Activated CD8-positive, alpha-beta memory T cell treated with anti-CD3 and anti-CD28 coated beads for 4 hours (primary cell): ENCODE measurements at places on chromosomes 1 and 21.

DNA sequence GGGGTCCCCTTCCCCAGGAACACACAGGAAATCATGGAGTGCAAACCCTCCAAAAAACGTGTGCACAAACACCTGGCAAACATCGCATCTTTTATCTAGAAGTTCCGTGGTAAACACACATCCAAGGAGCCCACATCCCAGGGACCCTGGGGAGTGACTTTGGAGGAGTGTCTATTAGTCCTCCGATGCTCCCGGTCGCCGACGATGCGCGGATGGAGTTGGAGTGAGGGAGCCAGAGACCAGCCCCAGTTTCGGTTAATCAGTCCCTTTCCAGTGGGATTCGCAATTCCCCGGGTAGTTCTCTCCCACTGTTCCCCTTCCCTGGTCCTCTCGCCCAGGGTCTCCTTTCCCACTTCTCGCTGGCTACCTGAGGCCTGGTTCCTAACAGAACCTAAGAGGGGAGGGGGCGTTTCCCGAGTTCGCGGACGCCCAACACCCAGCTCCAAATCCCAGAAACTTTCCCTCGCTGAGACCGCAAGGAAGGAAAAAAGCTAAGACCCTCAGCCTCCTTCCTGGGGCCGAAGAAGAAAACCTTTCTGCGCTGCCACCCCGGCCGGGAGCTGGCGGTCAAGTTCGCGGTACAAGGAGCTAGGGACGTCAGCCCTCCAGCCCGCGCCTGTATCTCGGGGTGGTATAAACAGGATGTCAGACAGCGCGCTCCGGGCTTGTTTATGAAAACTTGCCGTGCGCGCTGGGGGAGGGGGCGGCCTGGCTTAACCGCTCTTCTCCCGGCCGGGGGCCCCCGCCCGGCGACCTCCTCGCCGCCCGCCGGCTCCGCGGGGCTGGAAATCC lies 787 bp downstream of the JAK1 start:
- DNase-seq = peak; percentile 42

- DNase-seq = no peak
These were observed 118.6 kb downstream of the AKT3 start for GRCh38 chr1:243731301-243731891.

GRCh38 chr1:8879922-8880676 lies 1.6 kb upstream of the ENO1 start:
- no peak for DNase-seq

DNA sequence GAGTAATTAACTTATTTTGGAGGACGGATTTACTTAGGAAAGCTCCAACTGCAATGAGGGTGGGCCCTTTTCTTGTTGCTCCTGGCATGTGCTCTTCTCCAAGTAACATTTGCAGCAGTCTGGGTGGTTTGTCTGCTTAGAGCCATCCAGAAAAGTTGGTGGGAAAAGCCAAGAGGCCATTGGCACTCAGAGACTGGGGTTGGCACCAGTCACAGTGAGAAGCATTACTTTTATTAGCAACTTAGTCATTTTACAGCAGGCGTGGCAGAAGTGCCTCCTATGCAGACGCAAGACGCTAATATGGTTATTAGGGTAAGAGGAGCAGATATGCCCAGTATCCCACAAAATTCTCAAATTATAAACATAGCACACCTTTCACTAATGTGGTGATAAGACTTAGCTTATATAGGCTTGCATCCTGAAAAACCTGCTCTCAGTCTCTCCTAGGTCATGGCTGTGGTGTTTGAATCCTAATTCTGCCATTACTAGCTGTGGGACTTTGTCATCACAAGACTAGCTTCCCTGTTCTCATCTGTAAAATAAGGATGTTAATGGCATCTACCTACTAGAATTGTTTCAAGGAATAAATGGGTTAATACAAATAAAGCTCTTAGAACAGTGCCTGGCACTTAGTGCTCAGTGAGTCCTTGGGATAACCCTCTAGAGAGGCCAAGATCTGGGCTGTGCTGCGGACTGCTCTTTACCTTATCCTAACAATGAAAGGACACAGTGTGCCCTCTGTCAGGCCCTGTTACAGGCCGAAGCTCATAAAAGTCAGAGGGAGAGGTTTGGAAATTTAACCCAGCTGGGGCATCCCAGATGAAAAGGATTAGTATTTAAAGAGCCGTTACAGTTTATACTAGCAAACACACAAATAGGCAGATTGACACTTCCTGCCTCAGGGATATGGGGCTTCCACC lies 154.6 kb downstream of the ROR1 start:
- no peak for DNase-seq

DNA sequence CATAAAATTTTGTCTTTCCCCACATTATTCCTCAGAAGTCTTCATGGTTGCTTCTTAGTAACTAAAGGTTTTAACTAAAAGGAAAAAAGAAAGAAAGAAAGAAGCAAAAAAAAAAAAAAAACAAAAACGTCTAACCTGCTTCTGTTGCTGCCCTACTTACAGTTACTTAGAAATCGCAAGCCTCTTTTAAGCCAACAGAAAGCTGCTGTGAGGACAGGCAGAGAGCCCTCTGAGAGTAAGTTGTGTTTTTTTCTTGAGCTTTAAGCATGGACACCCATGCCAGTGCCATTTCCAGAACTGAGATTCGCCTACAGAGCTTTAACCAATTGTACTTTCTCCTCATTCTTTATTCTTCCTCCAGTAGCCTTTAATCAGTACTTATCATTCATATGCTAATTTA lies 25.6 kb upstream of the RGS1 start:
- DNase-seq = no peak

- DNase-seq = peak; percentile 22
These were observed 13.0 kb downstream of the CHIT1 start for GRCh38 chr1:203216274-203217138.

- no peak for DNase-seq
These were observed 85.0 kb downstream of the PCP4 start for GRCh38 chr21:39952265-39952664.

GRCh38 chr1:165891111-165891860 lies 63.9 kb downstream of the UCK2 start:
- DNase-seq = no peak

DNA sequence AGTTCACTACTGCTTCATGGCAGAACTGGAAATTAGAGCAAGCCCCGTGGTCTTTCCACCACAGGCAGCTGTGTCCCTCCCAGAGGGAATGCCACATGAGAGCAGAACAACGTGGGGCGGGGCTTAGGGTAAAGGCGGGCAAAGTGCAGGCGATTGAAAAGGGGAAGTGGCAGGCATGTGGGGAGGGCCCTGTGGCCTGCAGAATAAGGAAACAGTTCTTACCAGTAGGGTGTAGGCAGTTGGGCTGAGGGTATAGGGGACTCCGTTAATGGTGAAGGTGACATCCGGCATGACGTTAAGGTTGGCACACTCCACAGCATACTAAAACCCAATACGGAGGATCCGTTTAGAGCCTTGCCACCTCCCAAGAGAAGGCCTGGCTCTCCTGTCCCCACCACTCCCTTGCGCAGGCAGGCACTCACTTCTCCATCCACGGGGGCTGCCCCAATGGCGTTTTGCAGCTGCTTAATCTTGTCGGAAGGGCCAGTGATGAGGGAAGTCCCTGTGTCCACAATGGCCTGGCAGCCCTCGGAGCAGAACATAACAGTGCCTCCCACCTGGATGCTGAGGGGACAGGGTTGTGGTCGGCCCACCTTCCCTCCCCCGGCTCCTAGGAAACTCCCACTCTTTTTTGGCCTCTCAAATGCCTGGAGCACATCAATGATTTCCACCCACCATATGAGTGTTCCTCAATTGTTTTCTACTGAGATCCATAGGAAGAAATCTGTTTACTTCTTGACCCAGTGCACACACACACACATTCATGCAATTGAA lies 9.1 kb upstream of the RAB7B start:
- DNase-seq = no peak

DNA sequence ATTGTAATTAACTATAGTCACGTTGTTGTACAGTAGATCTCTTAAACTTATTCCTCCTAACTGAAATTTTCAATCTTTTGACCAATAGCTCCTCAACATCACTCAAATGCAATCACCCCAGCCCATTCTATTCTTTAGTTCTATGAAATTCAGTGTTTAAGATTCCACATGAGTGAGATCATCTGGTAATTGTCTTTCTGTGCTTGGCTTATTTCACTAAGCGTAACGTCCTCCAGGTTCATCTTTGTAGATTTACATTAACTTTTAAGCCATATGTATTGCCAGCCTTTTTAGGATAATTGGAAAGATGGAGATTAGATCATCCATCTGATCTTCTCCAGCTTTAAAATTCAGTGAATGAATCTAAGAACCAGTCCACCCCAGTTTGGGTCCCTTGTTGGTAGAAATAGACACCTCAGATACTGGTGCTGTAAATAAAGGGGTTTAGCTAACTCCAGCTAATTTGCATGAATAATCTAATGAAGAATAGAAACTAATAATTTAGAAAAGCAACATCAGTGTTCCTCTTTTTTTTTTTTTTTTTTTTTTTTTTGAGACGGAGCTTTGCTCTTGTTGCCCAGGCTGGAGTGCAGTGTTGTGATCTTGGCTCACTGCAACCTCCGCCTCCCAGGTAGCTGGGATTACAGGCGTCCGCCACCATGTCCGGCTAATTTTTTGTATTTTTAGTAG lies 7.0 kb downstream of the S100A10 start:
- DNase-seq = no peak

DNA sequence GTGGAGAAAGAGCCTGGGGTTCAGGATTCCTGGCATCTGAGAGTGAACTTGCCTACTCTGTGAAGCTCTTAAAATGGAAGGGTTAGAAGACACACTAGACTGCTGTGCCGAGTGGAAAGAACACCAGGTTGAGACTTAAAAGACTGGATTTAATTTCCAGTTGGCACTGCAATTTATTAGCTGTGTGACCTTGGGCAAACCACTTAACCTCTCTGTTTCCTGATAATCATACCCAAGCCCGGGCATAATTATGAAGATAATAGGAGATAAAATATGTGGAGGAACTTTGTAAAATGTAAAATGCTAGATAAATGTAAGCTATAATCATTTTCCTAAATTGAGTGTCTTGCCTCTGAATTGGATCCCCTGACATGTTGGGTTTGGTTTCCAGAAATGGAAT lies 4.7 kb upstream of the LHX4 start:
- no peak for DNase-seq

GRCh38 chr1:243294723-243295121 lies 38.9 kb downstream of the SDCCAG8 start:
- DNase-seq = no peak

GRCh38 chr1:231217056-231217455 lies 24.0 kb upstream of the GNPAT start:
- no peak for DNase-seq

GRCh38 chr1:46281021-46281420 lies 22.4 kb downstream of the LRRC41 start:
- no peak for DNase-seq

- no peak for DNase-seq
These were observed 76.2 kb downstream of the DISC1 start for GRCh38 chr1:231702804-231703203.

- DNase-seq = no peak
These were observed 463.0 kb downstream of the SIPA1L2 start for GRCh38 chr1:232166942-232167341.

DNA sequence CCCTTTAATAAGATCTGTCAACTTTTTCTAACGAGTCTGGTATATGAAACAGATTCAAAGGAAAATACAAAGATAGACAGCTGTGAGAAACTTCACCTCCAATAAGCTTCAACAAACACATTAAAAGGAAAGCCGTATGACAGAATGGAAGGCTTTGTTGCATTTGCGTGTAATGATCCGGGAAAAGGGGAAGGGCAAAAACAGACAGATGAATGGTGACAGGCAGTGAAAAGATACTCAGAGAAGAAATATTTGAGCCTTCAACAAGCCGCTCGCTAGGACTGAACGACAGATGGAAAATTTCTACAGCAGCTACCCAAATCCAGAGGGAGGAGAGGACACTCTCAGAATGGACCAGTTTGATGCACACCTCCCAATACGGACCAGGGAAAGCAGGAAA lies 14.9 kb downstream of the COPA start:
- DNase-seq = no peak

DNA sequence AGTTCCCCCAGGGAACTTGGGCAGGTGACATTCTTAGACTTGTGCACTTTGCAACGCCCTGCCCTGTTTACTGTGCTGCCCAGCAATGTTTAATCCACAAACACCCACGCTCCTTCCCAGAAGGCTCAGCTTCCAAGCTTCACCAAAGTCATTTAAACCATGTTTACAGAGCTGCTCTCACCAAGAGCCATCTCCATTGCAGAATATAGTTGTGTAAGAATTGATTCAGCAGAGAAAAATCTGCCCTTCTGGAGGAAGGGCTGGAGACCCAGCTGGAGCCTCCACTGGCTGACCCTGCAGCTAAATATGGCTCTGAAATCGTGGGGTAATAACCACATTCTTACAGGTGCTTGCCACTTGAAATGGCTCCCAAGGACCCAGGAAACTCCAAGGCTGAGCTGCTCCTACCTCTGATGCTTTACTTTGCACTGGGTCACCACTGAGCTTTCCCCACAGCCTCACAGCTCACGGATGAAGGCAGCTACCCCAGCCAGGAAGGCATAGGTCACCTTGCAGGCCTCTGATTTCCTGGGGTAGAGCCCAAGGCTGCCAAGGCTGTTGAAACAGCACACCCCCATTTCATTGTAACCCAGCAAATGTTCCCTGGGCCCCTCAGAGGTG lies 8.7 kb downstream of the CAPN2 start:
- DNase-seq = no peak

DNA sequence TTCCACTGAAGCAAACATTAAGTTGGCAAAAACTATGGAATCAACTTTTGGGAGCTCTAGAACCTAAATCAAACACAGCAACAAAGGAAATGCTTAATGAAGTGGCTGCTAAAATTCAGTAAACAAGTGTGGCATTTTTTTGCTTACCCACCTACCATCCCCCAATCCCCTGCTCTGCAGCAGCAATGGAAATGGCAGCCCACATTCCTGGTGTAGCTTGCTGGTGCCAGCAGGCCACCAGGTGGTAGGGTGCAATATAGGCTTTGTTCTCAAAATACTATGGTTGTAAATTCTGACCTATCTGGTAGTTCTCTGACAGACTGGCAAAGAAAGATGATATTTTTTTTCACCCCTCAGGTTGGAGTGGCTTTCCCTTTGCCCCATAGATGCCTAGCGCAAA lies 42.8 kb downstream of the SHCBP1L start:
- no peak for DNase-seq

GRCh38 chr1:114756009-114756892 lies 1.5 kb downstream of the CSDE1 start:
- no peak for DNase-seq

DNA sequence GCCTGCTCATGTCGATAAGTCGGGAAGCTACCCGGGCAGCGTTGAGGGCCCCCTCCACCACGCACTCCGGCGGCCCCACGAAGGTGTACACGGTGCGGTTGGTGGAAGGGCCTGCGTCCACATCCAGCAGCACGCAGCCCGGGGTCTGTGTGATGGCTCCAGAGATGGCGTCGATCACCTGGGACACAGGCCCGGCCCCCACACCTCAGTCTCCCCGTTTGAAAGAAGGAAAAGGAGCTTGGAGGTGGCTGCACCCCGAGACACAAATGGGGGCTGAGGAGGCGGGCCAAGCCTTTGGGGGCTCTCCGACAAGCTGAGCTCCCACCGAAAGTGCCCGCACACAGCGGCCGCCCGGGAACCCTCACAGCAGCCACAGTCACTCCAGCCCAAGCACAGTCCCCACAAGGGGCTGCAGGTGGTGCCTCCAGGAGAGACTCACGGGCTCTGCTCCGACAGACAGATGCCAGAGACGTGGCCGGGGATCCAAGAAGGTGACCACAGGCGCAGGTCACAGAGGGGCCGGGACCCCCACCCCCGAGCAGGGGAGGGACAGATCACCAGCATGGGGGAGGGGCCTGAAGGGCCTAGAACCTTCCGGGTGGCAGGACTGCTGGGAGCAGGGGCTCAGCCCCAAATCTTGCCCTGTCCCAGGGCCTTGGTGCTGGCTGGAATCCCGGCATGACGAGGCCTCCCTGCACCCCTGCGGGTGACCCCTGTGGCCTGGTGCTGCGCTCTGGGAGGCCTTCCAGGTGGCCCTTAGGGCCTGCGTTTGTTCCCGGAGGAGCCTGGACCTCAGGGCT lies 1.0 kb downstream of the FTCD start:
- DNase-seq = no peak
